ENCODE measurements at places on chromosomes 6 and 20. TPM values are rescaled to one million over a fixed set of nuclear protein-coding genes. Genes with fewer than 3 reads are reported as not detected.

GRCh38 chr6:116562614-116563013 is 8.7 kb upstream of the RWDD1 start:
- H3K27ac ChIP-seq = no peak overlapping the region
- no peak overlapping the region for H3K4me3 ChIP-seq
- peaks cover 20% of the 10 kb centered on the region for H3K27me3 ChIP-seq
- H3K4me1 ChIP-seq = peaks cover 4% of the 10 kb centered on the region
- DNase-seq = no peak
- H3K36me3 ChIP-seq = no peaks in the 10 kb centered on the region

DNA sequence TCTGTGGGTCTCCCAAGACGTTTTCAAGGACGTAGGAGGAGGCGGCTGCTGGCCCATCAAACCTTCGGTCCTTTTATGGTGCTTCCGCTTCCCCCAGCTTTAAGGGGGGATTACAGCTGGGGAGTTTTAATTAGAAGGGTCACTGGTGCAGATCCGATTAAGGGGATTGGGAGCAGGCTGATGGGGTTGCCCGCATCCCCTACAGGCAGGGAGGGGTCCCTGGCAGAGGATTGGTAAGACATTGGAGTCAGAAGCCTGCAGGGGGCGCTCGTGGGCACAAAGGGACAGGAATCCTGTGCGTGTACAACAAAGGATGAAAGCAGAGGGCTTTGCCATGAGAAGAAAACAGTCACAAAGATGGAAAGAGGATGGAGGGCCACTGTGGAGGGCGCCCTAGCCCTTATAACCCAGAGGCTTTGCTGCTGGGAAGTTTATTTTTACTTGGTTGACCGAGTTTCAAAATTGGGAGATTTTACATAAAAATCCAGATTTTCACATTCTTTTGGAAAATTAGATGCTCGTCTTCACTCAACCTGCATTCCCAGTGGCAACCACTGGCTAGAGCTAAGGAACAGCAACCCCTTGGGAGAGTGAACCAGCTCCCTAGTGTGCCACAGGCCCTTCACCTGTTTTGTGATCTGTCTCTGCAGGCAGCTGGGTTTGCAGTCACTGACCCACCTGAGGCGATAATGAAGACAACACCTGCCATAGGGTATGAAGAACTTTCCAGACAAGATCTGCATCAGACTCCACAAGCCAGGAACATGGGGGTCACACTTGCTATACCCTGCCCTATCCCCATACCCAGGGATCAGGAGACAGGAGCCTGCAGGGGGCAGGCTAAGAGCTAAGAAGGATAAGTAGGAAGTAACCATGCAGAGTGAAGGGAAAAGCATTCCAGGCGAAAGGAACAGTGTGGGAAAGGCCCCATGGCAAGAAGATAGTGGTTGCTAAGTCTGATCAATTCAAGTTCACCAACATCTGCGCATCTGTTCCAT is 97.7 kb downstream of the KCNB1 start:
- no peak overlapping the region for H3K4me3 ChIP-seq
- no peak overlapping the region for H3K27ac ChIP-seq
- DNase-seq = peak; percentile 89
- no peaks in the 10 kb centered on the region for H3K27me3 ChIP-seq
- H3K4me1 ChIP-seq = peaks cover 72% of the 10 kb centered on the region
- no peaks in the 10 kb centered on the region for H3K36me3 ChIP-seq

- H3K27me3 ChIP-seq = peaks cover 52% of the 10 kb centered on the region
- no peak for DNase-seq
- H3K4me1 ChIP-seq = peaks cover 7% of the 10 kb centered on the region
- H3K36me3 ChIP-seq = no peaks in the 10 kb centered on the region
Measured at GRCh38 chr20:46023999-46024398, 5.0 kb upstream of the SLC12A5 start.

DNA sequence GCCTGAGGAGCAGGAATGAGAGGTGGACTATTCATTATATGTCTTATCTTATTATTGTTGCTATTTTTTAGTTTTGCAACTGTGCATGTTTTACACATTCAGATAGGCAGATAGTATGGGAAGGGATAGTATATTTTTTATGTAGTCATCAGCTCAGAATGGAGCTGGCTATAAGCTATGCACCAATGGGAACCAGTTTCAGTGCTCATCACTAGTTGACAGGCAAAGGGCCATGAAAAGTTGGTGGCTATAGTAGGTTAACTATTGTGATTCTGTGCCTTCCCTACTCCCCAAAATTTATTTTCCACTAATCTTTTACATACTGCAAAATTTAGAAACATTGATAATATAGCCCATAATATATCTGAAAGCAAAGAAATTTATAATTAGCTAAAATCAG is 5.3 kb upstream of the UBD start:
- H3K4me1 ChIP-seq = no peaks in the 10 kb centered on the region
- H3K27me3 ChIP-seq = peaks cover 23% of the 10 kb centered on the region
- no peak overlapping the region for H3K27ac ChIP-seq
- DNase-seq = no peak
- H3K36me3 ChIP-seq = no peaks in the 10 kb centered on the region
- no peak overlapping the region for H3K4me3 ChIP-seq

DNA sequence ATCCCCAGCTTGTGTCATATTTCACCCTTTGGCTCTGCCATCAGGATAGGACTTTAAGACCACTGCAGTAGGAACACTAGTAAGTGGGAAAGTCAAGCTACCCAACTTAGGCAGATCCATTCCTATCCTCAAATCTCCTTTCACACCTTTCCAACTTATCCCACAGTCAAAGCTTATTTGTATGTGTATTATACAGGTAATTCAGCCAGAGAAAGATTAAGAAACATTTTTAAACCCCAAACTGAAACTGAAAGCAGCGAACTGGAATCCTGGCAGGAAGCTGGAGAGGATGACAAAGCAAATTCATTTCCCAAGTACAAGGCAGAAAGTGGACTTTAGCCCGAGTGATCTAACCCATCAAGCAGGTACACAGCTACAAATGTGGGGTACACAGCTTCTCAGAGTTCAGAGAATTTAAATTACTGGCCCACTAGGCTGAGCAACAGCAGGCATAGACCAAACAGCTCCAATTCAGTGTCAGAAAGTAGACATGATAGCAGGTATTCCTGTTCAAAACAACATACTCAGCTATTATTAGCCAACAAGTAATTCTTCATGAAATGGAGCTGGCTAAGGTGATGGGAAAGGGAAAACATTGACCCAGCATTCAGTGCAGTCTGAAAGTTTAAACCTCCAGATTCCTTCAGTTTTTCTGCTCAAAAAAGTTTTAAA is 39.1 kb downstream of the ILRUN start:
- peaks cover 10% of the 10 kb centered on the region for H3K36me3 ChIP-seq
- H3K4me1 ChIP-seq = peaks cover 54% of the 10 kb centered on the region
- no peaks in the 10 kb centered on the region for H3K27me3 ChIP-seq
- peak overlapping the region; percentile 78 for H3K4me3 ChIP-seq
- H3K27ac ChIP-seq = peak overlapping the region; percentile 98
- no peak for DNase-seq

- peaks cover 53% of the 10 kb centered on the region for H3K4me1 ChIP-seq
- DNase-seq = no peak
- H3K27me3 ChIP-seq = no peaks in the 10 kb centered on the region
- H3K4me3 ChIP-seq = no peak overlapping the region
Measured at GRCh38 chr6:54286141-54286540, 22.1 kb upstream of the TINAG start.

LTB gene
- total RNA-seq = not detected

Measured in osteocyte (in vitro differentiated cells).